ENCODE measurements at places on chromosomes 12 and 14. TPM values are rescaled to one million over a fixed set of nuclear protein-coding genes. Genes with fewer than 3 reads are reported as not detected.
A peak's percentile ranks its signal among the peaks of the same experiment; 100 is the strongest.

DNA sequence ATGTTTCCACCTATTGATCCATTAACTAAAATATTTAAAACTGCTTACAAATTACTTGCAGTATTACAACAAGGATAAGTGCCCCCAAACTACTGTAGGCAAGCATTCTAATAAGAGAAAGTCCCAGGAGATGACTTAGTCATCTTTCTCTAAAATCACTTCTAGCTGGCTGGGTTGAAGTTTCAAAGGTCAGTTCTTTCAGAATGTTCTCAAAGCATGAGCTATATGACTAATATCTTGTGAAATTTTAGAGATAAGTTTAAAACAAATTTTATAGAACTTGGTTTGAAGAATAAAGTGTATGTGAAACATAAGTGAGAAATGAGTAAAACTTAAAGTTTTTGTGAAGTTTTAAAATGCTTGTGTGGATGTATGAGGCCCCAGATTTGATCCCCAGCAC is 24.3 kb upstream of the OR6J1 start:
- DNase-seq: no peak

DNA sequence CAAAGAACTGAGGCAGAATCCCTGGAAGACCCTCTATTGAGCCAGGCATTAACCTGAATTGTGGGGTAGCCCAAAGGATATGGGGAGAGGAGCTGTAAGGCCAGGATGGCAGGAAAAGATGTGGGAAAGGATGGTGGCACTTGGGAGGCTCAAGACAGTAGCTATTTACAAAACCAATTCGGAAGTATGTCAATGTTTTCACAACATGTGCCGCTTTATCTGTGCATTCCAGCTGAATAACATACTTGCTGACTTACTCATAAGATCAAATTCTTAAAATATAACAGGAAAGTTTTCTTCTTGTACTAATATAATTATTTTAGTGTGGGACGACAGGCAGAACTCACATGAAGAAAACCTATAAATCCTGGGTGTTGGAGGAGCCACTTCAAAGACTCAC is 10.6 kb downstream of the BBS10 start:
- no peak for DNase-seq

- DNase-seq: no peak
These were observed 128.1 kb downstream of the ASCL1 start for GRCh38 chr12:103085541-103085940.

GRCh38 chr14:68143341-68143841 is 323.8 kb downstream of the RAD51B start:
- DNase-seq: peak; percentile 81

DNA sequence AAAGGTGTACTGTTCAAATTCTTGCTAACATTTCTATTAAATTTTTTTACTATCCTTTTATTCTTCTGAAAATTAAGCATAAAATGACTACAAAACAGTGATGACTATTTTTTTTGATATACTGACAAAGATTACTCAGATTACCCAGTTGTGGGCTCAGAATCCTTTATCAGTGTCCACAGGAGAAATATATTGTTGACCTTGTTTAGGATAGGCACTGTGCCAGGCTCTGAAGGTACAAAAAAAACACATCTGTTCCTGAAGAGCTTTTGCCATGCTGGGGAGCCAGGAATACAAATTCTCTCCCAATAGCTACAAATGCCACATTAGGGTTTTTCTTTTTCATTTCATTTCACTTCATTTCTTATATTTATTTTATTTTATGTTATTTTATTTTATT is 26.9 kb upstream of the GCH1 start:
- DNase-seq: no peak

GRCh38 chr14:23124337-23124954 is 5.4 kb upstream of the CEBPE start:
- no peak for DNase-seq

DNA sequence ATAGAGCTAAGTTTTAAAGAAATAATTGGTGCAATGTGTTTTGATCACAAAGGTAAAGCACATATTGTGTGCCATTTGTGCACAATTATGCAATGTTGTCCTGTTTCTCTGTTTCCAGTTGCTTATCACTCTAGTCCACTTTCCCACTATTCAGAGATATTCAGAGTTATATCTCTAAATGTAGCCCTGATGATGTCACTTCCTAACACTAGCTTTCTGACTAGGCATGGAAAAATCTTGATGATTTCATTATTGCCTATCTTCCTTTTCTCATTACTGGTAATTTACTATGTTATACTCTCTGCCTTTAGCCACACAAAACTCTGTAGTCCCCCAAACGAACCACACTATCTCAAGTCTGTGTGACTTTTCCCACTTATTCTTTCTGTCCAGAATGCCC is 221.2 kb downstream of the TRHDE start:
- DNase-seq: no peak

GRCh38 chr14:74308695-74309094 is 6.0 kb upstream of the ABCD4 start:
- DNase-seq: no peak

DNA sequence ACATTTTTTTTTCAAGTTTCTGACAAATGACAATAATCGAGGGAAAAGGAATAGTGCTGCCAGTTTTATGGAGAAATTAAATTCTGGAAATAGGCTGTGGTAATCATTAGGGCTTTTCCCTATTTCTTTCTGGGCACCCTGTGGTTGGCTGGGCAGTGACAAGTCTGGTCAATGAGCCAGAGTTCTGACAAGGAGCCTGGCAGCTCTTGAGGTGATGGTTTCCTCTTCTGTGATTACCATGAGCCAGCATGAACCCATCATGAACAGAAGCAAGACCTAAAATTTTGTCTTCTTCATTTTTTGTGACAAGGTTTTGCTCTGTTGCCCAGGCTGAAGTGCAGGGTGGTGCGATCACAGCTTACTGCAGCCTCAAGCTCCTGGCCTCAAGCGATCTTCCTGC is 115.8 kb downstream of the TRAFD1 start:
- no peak for DNase-seq

- no peak for DNase-seq
These were observed 62.6 kb downstream of the DIO3 start for GRCh38 chr14:101623685-101624444.

DNA sequence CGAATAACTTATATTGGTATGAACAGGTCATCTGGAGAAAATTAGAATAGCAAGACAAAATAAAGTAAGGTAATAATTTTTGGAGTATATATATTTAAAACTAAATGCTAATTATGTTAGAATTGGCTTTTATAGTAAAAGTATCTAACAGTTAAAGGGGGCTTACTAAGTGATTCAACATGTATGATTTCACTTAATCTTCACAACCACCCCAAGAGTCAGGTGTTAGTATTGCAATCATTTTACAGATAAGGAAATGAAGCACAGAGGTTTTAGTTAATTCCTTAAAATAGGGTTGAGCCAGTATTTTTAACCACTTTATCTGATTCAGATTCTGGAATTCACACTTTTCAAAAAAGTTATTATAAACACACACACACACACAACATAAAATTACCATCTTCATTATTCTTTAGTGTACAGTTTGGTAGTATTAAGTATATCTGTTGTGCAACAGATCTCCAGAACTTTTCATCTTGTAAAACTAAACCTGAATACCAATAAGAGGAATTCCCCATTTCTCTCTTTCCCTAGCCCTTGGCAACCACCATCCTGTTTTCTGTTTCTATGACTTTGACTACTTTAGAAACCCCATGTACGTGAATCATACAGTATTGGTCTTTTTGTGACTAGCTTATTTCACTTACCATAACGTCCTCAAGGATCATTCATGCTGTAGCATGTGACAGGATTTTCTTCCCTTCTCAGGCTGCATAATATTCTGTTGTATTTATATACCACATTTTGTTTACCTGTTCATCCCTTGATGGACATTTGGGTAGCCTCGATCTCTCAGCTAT is 12.5 kb downstream of the A2M start:
- no peak for DNase-seq

DNA sequence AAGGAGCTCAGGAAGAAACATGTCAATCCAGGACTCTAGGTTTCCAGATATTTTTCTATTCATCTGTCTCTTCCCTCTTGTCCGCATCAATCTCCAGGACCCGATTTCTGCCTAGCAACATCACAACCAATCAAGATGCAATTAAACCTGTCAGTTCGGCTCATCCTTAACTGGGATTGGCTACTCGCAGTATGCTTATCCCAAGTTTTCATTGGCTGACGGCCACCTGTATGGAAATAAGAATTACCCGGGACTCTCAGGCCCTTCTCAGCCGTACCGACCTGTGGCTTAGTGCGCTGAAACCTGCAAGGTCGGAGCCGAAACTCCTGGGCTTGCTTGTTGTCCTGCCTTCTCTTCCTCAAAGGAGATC is 20.4 kb upstream of the ATP5MC2 start:
- no peak for DNase-seq

GRCh38 chr14:29741909-29742401 is 185.7 kb downstream of the PRKD1 start:
- DNase-seq: no peak

- DNase-seq: no peak
These were observed 316.4 kb downstream of the NOVA1 start for GRCh38 chr14:26281280-26281998.

DNA sequence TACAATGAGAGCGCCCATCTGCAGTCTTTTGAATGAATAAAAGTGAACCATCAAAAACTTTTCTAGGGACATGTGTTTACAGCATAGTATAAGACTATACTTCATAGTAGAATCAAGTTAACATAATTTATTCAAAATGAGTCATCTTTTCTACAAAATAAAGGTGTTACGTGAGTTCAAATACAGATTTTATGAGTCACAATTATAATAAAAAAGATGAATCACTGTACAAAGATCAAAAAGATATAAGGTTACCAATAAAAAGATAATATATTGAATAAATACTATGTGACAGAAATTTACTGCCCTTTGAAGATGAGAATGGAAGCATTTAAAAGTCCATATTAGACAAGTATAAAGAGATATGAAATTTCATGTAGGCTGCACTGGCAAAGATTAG is 2.8 kb downstream of the MBIP start:
- DNase-seq: no peak

DNA sequence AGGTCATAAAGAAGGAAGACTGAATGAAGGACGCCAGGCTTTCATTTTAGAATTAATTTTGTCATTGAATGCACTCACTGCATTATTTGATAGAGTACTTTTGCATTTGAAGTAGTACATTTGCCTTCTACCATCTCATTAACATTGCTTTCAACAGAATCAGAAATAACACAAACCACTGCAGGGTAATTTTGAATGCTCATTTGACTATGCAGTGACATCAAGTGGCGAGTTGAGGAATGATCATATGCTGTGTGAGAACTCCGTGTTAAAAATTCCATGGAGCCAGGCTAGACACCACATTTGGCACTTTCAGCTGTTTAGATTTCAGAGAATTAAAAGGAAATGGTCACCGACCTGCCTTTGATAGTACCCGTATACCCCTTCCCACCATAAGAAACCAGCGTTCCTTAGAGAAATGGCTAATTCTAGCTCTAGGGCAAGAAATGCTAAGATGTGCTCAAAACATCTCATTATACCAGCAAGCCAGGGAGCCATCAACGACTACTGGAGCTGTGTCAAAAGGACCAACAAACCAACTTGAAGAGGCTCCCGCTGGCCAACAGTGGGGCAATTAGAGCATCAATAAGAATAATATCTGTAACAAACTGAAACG is 16.5 kb downstream of the HEBP1 start:
- no peak for DNase-seq

- no peak for DNase-seq
These were observed 2.7 kb downstream of the TGFB3 start for GRCh38 chr14:75979071-75979571.

DNA sequence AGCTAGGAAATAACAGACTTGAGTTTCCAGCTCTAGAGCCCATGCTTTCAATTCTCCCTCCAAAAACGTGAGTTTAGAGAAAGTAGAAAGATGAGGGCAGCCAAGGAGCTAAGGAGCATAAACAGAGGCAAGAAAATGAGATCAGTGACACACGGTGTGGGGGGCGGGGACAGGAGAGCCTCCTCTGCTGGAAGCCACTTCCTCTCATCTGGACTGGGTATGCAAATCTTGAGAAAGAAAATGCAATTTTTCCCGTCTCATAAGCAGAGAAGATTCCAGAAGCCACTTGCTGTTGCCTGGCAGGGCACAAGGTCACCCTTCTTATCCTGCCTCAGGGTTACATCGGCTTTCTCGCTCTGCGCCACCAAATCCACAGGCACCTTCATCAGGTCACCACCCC is 6.0 kb downstream of the OR10P1 start:
- no peak for DNase-seq

DNA sequence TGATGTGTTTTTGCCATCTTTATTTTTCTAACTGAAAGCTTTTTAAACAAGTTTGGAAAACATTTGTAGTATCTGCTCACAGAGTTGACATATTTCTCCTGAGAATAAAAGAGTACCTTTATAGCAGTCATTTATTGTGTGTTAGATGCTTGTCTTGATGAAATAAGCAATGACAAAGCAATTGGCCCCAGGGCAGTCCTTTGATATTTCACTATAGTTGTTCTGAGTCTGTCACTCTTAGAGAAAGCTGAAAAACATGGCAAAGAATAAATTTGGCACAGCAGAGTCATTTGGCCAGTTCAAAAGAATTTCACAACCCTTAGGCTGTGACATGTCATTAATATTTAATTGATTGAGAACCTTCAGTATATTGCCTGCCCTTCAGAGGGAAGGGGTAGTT is 166.2 kb downstream of the PTPRO start:
- no peak for DNase-seq

GRCh38 chr14:36099619-36100018 is 76.9 kb downstream of the PTCSC3 start:
- DNase-seq: no peak

- DNase-seq: no peak
These were observed 64.5 kb downstream of the KIAA0586 start for GRCh38 chr14:58492044-58492443.

DNA sequence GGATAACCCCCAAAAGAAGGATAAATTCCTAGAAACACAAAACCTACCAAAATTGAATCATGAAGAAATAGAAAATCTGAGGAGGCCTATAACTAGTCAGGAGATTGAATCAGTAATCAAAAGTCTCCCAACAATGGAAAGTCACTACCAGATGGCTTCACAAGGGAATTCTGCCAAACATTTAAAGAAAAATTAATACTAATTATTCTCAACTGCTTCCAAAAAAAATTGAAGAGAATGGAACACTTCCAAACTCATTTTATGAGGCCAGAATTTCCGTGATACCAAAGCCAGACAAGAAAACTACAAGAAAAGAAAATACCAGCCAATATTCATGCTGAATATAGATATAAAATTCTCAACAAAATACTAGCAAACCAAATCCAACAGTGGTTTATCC is 7.8 kb upstream of the ABCC9 start:
- no peak for DNase-seq

- no peak for DNase-seq
These were observed 8.2 kb upstream of the HMGA2 start for GRCh38 chr12:65816086-65816485.

MTRFR gene
- total RNA-seq: 8.1 TPM

GPR135 gene
- total RNA-seq: 1.4 TPM

GSC gene
- 0.24 TPM for total RNA-seq

GALNT8 gene
- total RNA-seq: 2.9 TPM

ADSS1 gene
- 215 TPM for total RNA-seq

IQSEC3 gene
- 1.5 TPM for total RNA-seq

TGM1 gene
- 1.1 TPM for total RNA-seq

SIX1 gene
- not detected for total RNA-seq

IFNG-AS1 gene
- total RNA-seq: not detected

Measured in Right ventricle myocardium superior (tissue), 1 donor.